ENCODE measurements at places on chromosomes 4 and X.

GRCh38 chrX:31232506-31232905 lies 160.7 kb upstream of the FTHL17 start:
- no peak for DNase-seq

DNA sequence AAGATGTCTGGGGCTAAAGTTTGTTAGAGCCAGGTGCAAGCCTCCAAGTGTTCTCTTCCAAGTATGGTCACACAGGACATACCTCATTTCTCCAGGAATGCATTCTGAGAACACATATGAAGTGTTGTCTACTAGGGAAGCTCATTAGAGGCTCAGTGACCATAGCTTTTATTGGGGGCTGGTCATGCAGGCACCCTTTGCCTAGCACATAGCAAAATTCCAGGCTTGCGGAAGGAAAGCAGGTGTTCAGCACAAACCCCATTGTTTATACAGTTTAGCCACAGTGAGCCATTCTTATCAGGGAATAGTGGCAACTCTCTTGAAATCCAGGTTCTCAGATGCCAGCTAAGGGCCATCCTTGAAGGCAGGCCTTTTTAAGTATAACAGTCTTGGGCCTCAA lies 339.4 kb upstream of the ZCCHC13 start:
- no peak for DNase-seq

DNA sequence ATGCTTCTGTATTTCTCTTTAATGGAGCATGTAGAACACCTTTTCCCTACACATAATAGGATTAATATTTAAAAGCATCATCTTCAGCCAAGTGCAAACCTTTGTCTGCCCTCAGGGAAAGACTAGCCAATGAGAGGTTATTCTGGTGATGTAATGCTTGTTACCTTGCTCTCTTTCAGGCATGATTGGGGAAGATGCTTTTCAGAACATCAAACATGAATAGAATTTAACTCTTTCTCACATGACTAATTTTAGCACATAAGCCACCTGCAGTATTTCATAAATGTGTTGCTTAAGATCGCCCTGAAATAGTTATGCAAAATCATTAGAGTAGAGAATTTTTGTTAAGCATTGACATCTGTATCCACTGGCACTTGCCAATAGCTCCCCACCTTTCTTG lies 10.7 kb upstream of the EPGN start:
- DNase-seq: no peak

DNA sequence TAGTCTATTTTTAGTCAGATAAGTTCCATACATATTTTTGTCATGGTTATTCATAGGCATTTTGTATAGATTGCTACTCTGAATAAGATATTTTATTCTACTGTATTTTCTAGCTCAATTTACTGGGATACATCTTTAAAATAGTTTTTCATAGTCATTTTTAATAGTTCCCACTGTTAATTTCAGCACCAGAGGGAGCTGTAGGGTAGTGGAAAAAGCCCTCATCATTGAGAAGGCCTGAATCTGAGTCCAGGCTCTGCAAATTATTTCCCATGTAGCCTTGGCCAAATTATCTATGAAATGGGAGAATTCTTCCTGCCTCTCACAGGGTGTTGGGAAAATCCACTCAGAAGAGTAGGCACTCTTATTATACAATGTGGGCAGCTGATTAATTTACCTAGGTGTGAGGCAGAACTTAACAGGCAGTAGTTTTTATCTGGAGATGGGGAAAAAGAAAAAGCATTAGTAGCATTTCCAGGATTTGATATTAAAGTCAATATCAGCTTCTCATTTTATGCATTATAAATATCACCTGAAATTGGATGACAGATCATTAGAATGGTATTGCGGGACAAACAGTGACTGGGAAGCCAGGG lies 102.9 kb upstream of the PAQR3 start:
- no peak for DNase-seq

DNA sequence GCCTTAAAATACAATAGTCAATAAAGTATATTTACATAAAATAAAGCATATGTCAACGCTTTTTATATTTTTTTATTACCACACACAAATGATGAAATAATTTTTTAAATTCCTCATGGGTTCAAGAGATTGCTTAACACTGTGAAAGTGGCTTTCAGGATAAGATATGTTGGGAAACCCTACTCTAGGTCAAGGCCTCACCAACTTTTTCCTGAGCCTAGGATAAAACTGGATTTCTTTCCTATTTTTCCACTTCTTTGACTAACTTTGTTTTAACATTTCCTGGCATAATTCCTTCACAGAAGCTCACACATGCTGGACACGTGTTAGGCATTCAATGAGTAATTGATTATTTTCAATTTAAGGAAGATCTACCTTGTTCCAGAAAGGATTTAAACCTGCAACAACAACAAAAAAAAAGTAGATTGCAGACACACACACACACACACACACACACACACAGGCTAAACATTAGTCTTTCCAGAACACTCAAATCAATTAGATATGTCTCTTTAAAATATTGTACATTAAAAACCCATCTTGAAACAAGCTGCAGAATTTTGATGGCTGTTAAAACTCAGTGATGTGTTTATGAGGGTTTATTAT lies 9.1 kb downstream of the KLB start:
- no peak for DNase-seq

- peak; percentile 46 for DNase-seq
These were observed 66.3 kb downstream of the ZFYVE28 start for GRCh38 chr4:2352171-2352570.

- DNase-seq: no peak
These were observed 29.6 kb downstream of the SPARCL1 start for GRCh38 chr4:87499403-87500091.

GRCh38 chr4:165767671-165768070 lies 105.4 kb upstream of the TLL1 start:
- no peak for DNase-seq

DNA sequence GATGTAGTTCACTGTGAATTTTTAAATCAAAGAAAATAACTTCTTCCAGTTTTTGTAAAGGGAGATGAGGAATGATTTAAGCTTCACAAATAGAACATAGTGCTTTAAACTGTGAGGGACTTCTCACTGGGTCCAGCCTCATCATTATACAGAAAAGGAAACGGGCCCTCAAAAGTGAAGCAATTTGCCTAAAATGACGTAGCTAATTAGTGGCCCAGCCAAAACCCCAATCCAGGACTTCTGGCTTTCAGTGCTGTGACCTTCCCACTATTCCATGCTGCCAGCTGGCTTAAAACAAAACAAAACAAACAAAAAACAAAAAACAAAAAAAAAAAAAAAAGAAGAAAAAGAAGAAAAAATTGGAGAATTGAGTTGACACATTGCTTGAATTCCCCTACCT lies 45.0 kb upstream of the STOX2 start:
- no peak for DNase-seq

GRCh38 chrX:11285651-11286050 lies 7.6 kb upstream of the AMELX start:
- DNase-seq: no peak

DNA sequence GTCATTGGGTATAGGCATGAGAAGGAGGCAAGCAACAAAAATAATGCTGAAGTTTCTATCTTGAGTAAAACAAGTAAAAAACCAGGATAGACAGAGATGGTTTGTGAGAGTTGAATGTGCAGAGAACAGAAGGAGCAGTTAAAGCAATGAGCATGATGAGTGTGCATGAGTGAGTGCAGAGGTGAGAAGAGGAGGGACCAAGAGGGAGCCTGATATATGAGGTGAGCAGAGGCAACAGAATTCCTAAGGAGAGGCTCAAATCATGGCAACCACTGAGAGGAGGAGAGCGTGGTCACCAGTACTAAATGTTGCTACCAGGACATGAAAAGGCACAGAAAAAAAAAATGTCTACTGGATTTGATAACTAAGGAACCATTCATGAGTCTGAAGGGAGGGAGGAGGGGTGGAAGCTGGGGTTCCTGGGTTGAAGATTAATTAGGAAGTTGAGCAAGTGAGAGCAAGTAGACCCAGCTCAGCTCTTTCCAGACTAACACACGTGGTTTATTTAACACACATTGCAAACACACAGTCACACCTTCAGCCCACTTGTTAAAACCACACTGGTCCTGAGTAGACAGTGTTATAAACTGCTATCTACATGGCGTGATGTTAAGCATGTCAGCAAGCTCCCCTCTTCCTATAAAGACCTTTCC lies 69.0 kb upstream of the IQCM start:
- no peak for DNase-seq

DNA sequence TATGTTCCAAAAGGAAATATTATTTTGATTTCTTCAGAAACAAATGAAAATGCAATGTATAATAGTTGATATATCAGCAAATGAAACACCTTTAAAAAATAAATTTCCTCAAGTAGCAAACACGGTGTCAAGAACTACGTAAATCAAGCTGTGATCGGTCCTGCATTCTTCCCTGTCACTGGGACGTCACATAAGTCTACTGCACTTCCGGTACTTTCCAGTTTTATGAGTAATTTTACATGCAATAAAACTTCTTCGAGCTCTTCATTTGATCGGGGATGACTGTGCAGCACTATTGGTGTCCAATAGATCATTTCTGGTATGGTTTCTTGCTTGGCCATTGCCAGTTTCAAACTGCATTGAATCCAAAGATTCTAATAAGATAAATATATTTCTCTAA lies 114.0 kb upstream of the VEGFC start:
- no peak for DNase-seq

DNA sequence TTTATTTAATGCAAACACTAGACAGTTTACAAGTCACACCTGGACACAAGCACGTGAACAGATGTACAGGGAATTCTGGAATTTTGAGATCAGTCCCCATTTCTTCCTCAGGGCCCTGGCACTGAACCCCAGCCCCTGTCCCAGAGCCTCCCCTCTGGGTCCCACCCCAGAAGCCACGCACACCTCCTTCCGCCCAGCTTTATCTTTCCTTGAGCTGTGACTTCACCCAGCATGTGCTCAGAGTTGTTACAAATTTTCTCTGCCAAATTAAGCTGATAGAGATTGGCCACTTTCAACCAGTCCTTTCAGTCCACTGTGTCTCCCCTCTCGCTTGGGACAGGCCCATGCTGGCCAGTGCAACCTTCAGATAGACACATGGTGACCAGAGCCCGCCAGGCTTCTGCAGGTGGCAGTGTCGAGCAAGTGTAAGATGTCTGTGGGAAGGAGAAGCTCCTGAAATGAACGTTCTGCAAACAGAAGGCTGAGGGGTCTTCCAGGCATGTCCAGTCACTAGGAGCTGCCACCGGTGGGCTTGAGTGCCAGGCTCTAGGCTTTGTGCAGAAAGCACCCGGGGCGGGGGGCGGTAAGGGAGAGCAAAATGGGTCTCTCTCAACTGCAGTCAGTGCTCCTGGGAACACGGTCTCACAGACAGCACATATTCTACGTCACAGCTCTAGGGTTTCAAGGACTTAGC lies 73.3 kb downstream of the MTMR1 start:
- peak; percentile 55 for DNase-seq

DNA sequence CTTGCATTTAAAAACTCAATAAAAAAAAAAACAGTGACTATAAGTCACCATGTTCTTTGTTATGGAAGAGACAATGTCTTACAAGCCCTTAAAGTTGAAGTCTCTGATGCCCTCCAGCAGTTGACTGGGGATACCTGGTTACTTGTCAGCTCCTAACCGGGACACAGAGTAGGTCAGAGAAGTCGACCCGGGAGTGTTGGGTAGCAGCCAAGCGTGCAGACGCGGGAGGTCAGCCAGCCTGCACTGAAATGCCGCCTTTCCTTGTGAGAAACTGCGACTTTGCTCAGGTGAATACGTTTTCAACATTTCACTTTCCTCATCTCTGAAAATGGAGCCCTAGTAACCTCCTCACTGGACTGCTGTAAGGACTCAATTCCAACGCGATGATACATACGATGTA lies 81.8 kb downstream of the F11 start:
- no peak for DNase-seq

GRCh38 chrX:154012336-154012991 lies 7.2 kb downstream of the IRAK1 start:
- DNase-seq: no peak

- no peak for DNase-seq
These were observed 130.1 kb downstream of the PDE5A start for GRCh38 chr4:119498527-119498926.

DNA sequence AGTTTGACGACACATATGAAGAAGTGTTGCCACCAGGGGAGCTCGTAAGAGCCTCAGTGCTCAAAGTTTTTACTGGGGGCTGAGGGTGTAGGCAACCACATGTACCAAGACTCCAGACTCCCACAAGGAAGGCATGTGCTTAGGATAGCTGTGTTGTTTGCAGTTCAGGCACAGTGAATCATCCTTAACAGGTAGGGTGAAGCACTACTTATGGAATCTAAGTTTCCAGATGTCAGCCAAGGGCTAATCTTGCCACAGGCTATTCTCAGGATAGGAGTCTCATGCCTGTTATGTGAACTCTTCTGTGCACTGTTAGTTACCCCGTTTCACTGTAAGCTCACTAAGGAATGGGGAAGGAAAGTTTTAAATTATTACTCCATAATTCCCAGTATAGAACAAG lies 202.6 kb downstream of the TMA16 start:
- no peak for DNase-seq

- DNase-seq: no peak
These were observed 47.8 kb upstream of the DUSP21 start for GRCh38 chrX:44795945-44796450.

- peak; percentile 22 for DNase-seq
These were observed 160.6 kb upstream of the GATB start for GRCh38 chr4:151921386-151921785.

GRCh38 chrX:43373032-43373431 lies 283.1 kb upstream of the MAOA start:
- DNase-seq: no peak

GRCh38 chr4:38062088-38062775 lies 102.0 kb downstream of the PTTG2 start:
- DNase-seq: no peak

DNA sequence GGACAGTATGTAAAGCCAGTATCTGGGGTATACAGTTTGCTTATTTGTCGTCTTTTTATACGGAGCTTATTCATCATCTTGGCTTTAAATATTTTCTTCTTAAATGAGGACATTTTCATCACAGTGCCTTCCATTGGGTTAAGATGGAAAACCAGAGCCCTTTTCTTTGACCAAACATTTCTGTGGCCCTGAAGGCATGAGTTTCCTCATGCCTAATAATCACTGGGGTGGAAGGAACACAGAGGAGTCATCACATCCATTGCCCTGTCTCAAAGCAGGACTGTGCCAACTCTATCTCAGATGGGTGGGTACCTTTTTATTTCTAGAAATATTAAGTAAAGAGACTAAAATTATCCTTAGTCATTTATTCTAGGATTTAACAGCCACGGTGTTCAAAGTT lies 40.0 kb downstream of the CHRDL1 start:
- DNase-seq: no peak

DNA sequence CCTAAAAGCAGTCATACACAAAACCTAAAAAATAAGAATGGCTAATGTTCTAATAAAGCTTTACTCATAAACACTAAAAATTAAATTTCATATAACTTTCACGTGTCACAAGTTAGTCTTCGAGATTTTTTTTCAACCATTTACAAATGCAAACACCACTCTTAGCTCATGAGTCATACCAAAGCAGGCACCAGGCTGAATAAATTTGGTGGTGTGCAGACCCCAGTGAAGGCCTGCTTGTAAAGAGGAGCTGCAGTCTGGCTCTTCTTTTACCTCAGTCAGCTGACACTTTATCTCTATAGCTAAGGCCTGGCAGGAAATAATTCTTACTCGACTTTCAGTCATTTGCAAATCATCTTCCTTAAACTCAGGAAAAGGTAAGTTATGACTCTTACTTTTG lies 37.4 kb downstream of the CLOCK start:
- no peak for DNase-seq

Measured in vagina (tissue), 2 donors.